COR-L47 (cell line): ENCODE measurements at places on chromosomes 2 and 18.

GRCh38 chr2:147525819-147526489 lies 318.9 kb upstream of the ACVR2A start:
- DNase-seq, result peak; percentile 88

- DNase-seq, result no peak
These were observed 122.8 kb upstream of the SH3BP4 start for GRCh38 chr2:234829074-234829455.

DNA sequence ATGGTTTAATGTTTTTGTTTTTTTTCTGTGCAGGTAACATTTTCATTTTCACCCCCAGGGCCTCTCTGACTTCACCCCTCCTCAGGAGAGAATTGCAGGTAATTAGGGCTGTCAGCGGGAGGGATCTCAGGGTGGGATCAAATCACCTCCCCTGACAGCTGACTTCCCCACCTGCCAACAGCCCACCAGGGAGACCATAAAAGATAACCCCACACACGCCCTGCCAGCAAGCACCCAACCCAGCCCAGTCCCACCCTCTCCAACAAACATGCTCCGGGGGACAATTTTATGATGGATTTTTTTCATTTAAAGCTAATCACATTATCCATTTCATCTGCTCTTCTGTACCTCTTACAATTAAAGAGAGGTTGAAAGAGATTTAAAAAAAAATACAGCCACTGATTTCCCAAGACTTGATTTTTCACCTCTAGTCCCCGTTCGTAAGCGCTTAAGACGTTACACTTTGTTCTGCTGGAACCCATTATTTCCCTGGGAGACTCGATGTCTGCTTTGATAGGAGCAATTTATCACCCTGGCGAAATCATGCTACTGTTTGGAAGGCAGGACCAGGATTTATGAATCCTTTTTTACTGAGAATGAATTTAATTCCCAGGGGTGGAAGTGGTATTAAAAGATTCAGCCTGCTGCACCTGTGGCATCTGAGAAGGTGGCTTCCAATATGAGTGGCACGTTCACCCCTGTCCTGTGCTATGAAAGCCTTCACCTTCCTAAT lies 232.9 kb upstream of the ID2 start:
- DNase-seq, result peak; percentile 73

GRCh38 chr18:55768255-55768654 lies 180.3 kb upstream of the TCF4 start:
- DNase-seq, result no peak

- no peak for DNase-seq
These were observed 79.6 kb downstream of the DYM start for GRCh38 chr18:49380801-49381200.

DNA sequence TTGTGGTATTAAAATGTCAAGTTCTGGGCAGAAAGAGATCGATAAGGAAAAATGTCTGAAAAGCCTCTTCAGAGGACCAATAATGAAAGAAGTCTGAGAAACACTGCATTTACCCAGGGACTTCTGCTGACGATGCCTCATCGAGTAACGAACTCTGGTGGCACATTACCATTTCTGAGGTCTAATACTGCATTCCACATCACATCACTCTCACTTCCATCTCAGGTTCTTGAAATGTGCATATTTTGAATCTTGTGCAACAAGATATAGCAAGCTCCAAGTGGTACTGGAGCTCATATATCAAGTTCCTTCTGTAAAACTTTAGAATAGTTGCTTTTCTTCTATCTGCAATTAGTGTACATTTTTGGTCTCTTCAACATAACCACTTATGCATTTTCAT lies 619.1 kb upstream of the DDX18 start:
- no peak for DNase-seq

DNA sequence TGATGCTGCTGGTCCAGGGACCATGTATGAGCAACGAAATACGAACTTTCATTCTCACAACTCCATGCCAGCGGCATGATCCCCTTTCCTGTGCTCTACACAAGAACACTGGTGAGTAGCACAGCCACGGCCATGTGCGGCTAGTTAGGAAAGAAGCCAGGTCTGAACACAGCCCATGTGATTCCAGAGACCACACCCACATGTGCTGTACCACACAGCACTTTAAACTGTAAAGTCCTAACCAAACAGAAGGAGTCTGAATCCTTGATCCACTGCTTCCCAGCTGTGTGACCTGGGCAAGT lies 33.0 kb upstream of the ACAA2 start:
- DNase-seq, result no peak

GRCh38 chr2:156483741-156484173 lies 47.6 kb downstream of the GPD2 start:
- DNase-seq, result no peak

GRCh38 chr2:99085421-99085820 lies 56.1 kb upstream of the C2orf15 start:
- no peak for DNase-seq

DNA sequence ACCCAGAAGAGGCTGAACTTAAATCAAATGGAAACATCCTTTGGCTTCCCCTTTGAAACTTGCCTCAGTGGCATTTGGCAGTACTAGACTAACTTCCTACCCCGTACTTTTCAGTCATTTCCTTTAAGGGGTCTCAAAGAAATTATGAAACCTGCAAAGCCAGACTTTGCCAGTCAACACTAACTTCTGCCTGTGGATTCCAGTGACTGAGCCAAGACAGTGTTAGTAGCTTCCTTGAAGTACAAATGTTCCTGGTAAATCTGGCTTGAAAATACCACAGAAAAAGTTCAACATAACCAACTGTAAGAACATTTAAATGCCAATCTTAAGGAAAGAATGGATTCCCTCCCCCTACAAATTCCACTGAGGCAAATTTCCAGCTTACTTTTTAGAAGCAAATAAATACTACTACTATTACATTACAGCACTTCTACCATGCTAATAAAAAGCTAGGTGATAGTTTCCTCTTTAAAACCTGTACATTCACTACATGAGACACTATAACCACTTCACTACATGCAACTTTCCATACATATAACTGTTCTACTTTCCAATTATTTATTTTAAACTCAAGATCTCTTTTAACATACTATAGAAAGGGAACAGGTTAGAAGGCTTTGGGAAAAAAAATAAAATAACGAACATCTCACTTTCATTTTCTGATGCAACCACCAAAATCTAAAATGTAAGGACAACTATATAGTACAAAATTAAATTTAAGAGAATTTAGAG lies 2.4 kb downstream of the PELI1 start:
- DNase-seq, result no peak

- peak; percentile 1 for DNase-seq
These were observed 33.3 kb upstream of the NCK2 start for GRCh38 chr2:105711394-105711793.

GRCh38 chr2:233140077-233140585 lies 80.0 kb downstream of the INPP5D start:
- DNase-seq, result no peak

DNA sequence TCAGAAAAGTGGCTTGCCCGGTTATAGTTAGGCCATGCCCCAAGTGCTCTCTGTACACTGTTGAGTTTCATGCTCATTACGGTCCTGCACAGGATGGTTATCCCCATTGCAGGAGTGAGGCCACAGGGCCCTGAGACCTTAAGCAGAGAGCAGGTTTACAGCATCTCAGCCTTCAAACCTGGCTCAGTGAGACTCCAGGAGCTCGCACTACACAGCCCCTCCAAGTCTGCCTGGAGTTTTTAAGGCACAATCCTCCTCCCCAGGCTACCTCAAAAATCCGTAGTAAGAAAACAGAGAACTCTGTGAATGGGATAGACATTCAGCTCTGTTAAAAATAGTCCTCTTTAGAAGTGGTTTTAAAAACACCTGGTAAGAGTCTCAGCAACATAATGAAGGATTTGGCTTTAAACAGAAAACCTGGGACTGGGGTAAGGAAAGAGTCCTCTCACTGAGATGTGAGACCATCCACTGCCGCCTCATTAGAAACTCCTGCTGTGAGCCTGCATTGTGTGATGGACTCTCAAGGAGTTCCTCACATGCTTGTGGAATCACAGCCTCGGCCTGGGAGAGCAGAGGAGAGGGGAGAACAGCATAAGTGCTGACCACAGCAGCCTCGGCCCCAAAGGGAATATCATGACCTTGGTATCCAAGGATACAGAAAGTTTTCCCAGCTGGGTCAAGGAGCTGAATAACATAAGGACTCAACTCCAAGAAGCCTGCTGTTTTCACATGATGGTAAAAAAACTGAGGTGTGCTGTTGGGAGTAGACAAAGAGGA lies 214.8 kb downstream of the ATAD2B start:
- DNase-seq, result no peak

DNA sequence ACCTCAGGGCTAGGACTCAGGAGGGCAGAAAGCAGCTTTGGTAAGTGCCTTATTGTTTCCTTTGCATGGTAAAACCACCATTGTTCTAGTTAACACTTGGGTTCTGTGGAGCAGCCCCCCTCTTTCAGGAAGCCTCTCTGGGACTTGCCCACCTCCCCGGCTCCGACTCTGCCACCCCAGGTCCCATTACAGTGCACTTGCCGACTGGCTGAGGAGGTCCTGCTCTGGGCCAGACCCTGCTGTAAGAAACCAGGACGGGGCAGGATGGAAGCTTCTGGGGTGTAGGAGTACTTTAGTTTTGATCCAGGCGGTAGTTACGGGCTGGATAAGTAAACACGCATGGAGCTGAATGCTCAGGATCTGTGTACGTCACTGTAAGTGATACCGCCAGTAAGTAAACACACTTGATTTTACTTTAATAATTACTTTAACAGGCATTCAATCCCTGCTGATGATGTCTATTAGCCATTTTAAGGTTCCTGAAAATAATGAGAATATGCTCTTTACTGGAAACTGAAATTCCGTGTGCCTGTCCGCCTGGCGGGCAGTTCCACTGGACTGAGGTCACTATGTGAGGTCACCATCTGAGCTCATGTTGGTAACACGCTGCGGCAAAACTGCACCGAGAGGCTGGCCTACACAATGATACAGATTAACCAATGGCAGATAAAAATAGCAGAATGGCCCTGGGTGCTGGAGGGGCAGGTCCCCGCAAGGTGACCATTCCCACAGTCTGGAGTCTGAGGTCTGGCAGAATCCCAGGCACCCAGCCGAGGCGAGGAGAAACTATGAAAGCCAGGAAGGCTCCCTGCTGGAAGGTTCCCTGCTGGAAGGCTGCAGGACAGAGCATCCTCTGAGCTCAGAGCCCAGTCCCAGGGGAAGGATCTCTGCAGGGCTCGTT lies 25.2 kb downstream of the HS1BP3 start:
- peak; percentile 14 for DNase-seq

- DNase-seq, result no peak
These were observed 94.0 kb upstream of the DAPL1 start for GRCh38 chr2:158701101-158701500.

DNA sequence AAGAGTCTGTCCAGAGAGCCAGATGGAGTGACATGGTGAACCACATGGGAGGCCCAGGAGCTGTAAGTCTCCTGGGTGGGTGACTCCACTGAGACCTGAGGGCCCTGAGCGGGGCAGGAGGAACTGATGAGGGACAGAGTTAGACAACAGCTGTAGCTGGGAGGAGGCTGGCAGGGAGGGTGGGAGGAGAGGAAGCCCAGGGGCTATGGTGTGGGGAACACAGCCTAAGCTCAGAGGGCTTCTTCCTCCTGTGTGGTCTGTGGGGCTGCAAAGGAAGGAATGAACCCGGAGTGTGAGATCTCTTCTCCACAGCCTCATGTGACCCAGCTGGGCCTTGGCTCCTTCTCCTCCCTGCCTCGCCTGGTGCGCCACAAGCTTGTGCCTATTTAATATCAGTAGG lies 395.6 kb upstream of the HS6ST1 start:
- no peak for DNase-seq

DNA sequence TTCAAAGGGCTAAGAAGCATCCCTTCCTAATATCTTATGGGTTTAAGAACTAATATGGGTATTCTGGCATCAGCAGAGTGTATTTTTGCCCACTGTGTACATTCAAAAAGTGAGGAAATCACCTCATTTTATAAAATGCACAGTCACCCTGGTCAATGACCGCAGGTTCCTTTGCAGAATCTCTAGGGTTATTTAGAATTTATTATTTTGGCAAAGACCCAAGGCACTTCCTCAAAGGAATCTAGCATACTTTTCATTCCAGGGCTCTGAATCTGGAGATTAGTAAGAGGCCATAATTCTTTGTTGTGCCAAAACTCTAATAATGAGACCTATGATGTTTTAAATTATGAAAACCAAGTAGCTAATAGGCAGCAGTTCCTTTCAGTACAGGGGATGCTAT lies 27.2 kb upstream of the CDH2 start:
- DNase-seq, result no peak

- no peak for DNase-seq
These were observed 36.3 kb downstream of the NRXN1 start for GRCh38 chr2:50995610-50996009.

GRCh38 chr2:68905116-68905515 lies 33.9 kb upstream of the BMP10 start:
- no peak for DNase-seq

- DNase-seq, result no peak
These were observed 406.1 kb upstream of the SOX11 start for GRCh38 chr2:5285872-5286769.

- no peak for DNase-seq
These were observed 4.3 kb upstream of the FAM98A start for GRCh38 chr2:33603416-33603815.

- DNase-seq, result no peak
These were observed 107.3 kb downstream of the DTNB start for GRCh38 chr2:25566094-25566493.

- DNase-seq, result no peak
These were observed 62.7 kb downstream of the ZCCHC2 start for GRCh38 chr18:62585274-62586150.

DNA sequence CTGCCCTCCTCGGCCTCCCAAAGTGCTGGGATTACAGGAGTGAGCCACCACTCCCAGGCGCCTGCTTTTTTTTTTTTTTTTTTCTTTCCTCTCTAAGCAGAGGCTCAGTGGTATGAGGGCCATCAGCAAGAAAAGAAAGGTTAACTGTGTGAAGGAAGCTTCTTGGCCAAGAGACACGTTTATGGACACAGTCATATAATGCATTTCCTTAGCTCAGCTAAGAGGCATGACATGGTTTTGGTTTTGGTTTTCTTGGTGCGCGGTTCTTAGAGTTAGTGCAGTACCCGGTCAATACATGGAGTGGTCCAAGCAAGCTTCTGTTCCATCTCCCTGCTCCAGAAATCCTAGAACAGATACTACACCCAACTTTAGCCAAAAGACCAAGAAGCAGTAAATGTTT lies 42.6 kb downstream of the RALBP1 start:
- DNase-seq, result no peak

DNA sequence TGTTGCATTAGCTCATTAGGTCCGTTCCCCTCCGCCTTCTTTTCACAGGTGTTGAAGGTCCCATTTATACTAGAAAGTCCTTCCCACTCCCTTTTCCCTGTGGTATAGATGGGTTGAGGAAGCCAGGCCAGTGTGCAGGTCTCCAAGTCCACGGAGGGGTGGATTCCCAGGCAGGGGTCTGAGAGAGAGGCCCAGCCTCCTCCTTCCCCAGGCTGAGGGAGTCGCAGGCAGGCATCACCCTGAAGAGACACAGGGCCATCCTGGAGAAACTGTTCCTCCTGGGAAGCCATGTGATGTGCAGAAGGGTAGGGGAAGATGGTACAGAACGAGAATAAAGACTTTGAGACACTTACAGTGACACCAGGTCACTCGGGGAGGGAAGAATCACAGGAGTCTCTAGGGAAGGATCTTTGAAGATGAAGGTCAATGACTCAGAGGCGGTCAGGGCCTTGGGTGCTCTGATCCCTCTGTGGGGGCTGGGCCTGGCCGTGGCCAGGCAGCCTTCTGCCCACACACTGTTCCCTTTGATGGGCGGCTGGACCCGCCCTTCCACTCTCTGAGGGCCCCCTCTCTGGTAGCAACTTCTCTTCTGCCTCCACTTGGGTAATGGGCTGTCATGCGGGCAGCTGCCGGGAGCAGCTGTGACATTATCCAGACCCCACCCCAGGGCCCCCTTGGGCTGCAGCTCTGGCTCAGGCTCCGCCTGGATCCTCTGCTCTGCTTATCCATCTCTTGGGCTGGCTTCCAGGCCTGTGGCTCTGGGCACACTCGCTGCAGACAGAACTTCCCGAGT lies 45.1 kb downstream of the RHOB start:
- no peak for DNase-seq
